ENCODE measurements at places on chromosomes 7 and 10.

- DNase-seq, result no peak
Measured at GRCh38 chr7:34330308-34330707, 327.7 kb upstream of the NPSR1 start.

DNA sequence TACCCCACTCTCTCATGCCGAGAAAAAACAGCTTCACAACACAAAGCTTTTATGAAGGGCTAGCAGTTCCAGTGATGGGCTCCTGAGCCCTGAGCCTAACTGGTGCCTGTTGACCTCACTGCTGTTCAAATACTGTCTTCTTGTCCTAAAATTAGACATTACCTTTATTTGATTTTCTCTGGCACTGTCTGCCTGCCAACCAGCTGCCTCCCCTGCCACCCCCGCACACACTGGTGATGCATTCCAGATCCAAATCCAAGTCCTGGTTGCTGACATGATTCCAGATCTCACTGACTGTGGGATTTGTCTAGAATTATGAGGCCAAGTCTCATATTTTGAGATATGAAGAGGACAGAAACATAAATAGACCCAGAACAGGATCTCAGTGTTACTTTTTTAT is 816.2 kb downstream of the NRG3 start:
- no peak for DNase-seq

- no peak for DNase-seq
Measured at GRCh38 chr7:73892003-73892999, 31.3 kb downstream of the TMEM270 start.

DNA sequence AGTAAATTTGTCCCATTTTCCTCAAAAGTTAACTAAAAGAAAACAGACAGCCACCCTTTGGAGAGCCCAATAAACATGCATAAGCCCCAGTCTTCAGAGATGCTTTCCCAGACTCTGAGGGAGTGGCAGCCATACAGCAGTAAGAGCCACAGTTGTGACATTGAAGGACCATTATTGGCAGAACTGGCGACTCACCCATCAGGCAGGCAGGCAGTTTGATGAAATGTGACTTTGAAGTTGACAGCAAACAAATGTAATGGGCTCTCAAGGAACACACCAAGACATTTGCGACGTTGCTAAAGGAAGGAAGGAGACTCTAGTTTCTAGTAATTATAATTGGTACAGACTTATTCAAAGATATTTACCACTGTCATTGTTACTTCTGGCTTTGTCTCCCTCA is 287.5 kb upstream of the PHYHIPL start:
- DNase-seq, result no peak

GRCh38 chr10:63208986-63209385 is 75.9 kb downstream of the NRBF2 start:
- no peak for DNase-seq

- no peak for DNase-seq
Measured at GRCh38 chr10:31359979-31360378, 41.0 kb downstream of the ZEB1 start.

DNA sequence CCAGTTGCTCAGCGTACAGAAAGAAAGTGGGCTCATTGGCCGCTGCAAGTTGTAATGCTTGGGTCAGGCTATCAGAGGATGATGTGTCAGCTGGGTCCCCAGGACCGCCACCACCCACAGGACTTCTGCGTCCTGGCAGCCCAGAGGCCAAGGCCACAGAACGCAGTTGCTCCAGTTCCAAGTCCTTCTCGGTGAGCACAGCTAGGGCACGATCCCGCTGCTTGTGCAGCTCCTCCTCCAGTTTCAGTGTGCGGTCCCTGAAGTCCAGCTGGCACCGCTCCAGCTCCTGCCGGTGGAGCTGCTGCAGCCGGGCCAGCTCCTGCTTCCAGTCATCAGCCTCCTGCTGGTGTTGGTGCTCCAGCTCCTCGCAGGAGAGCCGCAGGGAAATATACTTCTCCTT is 3.0 kb downstream of the GCC1 start:
- DNase-seq, result no peak

DNA sequence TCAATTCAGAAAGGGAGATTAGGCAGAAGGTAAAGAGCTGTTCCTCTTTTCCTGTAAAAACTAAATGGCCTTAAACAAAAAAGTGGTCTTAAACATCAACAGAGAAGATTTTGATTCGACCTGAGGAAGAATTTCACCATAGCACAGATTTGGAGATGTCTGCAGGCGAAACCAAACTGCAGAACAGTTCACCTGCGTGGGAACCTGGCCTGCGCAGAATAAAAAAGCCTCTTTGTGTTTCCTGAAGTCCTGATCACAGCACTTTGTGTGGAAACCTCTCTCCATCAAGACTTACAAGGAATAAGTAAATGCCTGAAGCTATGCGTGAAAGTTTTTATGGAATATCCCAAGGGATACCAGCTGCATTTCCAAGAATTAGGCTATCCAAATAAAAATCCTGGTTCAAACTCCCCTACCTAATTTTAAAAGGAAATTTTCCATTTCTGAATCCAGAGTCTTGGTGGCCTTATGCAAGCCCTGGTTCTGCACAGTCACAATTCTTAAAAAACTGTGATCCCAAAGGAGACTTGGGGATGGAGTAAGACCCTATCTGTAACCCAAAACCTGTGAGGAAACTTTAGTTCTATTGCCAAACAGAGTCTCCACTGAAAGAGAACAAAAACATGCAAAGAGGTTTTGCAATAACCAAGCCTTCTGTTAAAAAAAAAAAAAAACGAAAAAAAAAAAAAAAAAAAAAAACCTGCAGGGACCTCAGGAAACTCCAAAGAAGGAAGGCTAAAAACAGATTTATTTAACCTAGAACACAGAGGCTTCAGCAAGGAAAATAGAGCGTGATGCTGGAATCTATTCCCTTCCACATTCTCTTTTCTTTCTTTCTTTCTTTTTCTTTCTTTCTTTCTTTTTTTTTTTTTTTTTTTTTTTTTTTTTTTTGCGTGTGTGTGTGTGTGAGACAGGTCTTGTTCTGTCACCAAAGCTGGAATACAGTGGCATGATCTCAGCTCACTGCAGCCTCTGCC is 10.4 kb downstream of the CALML3 start:
- peak; percentile 49 for DNase-seq
